ENCODE measurements at places on chromosomes 2 and 18.

DNA sequence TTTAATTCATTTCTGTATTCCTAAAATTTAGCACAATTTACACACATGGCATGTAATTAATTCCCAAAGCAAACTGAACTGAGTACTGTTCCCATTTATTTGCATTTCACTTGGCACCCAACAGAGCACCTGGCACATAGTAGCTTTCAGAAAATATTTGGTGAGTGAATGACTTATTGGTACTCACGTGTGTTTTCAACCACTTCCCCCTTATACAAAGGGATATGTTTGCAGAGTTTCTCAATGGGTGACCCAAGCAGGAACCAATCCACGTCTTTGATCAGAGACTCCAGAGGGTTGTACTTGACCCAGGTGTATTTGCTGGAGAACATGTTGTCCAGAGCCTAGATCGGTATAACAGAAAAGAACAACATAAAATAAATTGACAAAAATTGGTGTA lies 6.6 kb downstream of the GKN2 start:
- no peak for DNase-seq

GRCh38 chr2:122706757-122707223 lies 951.3 kb downstream of the TSN start:
- DNase-seq: no peak

DNA sequence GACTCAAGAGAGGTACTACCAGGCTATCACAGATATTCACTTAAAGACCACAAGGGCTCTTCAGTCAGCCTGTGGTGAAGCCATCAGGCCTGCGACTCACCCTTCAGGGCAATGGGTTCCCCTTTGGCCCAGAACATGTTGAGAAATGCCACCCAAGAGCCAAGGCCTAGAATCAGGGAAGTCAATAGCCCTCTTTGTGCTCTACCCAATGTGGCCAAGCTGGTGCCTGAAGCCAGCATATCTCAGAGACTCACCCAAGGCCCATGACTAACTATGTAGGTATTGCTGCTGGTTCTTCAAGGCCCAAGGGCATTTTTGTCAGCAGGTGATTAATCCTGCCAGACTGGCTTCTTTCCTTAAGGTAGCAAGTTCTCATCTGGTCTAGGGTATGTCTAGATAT lies 338.9 kb upstream of the SETBP1 start:
- DNase-seq: no peak

DNA sequence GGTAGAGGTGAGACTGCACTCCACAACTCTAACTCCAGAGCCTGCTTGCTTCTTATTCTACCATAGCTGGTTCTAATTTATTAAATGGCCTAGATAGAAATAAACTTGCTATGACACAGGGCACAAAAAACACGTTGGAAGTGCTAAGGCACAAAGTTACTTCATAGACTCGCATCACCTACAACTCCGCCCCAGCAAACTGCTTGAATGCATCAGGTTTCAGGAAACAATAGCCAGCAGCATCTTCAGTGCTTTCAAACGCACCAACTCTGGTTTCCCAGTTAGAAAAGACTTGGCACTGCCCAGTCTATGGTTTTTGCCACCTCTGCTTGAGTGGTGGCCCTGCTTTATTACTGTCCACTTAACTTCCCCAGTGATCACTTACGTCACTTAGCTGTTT lies 142.6 kb downstream of the RIF1 start:
- DNase-seq: no peak

DNA sequence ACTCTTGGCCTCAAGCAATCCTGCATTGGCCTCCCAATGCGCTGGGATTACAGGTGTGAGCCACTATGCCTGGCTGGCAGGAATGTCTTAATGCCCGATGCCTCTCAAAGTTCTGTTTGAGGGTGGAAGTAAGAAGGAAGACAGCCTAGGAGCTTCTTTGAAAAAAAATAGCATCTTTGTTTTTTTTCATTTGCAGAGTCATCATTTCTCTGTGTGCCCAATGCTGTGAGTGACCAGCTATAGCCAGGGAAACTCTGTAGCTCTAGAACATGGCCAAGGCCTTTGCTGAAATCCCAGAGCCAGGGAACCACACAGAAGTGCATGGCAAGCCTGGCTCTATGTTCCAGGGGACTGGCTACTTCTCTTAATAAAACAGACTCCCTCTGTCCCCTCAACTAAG lies 260.0 kb downstream of the C1D start:
- DNase-seq: no peak

- no peak for DNase-seq
Measured at GRCh38 chr2:88596141-88596830, 31.0 kb downstream of the EIF2AK3 start.

DNA sequence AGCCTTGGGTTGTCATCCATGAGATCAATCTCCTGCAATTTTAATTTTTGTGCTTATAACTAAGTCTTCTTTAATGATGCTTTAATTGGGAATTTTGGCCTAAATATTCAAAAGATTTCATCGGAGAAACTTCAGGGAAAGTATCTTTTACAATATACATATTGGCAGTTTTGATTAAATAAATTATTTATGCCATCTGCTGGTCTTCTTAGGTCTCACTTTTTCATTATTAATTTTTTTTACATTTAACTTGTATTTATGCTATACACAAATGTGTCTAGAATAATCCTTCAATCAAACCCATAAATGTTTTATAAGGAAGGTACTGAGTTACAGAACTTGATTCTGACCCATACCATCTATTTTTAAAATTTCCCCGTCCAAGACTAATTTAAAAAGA lies 95.1 kb upstream of the XPO1 start:
- no peak for DNase-seq

- no peak for DNase-seq
Measured at GRCh38 chr18:42533009-42533575, 578.1 kb downstream of the PIK3C3 start.

DNA sequence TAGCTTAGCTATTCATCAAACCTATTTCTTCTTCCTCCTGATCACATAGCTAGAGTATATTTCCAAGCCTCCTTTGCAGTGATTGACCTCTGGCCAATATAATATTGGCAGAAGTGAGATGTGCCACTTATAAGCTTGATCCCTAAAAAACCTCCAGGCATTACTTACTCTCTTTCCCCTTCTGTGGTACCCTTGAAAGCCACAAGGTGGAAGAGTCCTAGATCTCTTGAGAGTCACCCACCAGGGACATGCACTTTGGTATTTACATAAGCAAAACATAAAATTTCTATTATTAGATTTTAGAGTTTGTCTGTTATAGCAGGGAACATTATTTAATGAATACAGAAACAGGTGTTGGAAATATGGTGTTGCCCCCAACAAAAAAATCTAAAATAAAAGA lies 112.0 kb downstream of the EXOC6B start:
- DNase-seq: no peak

GRCh38 chr2:206556357-206556949 lies 85.8 kb upstream of the FAM237A start:
- DNase-seq: no peak

- no peak for DNase-seq
Measured at GRCh38 chr2:197990356-197990755, 186.0 kb downstream of the PLCL1 start.

DNA sequence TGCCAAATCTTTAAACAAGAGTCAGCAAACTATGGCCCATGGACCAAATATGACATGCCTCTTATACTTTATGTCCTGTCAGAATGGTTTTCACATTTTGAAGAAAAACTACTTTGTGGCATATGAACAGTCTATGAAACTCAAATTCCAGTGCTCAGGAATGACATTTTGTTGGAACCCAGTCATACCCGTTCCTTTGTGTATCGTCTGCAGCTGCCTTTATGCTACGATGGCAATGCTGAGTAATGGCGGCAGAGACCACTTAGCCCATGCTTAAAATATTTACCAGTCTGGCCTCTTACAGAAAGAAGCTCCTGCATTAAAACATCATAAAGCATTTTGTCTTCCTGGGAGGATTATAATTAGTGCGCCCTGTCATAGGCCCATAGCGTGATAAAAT lies 140.5 kb upstream of the FHL2 start:
- no peak for DNase-seq

GRCh38 chr18:22988208-22988607 lies 55.1 kb downstream of the RBBP8 start:
- DNase-seq: no peak
